ENCODE measurements at places on chromosomes 3 and 15.

- no peak for DNase-seq
These were observed 21.8 kb downstream of the CCDC32 start for GRCh38 chr15:40543082-40543481.

GRCh38 chr3:31531452-31531991 is 1.2 kb upstream of the STT3B start:
- no peak for DNase-seq

- no peak for DNase-seq
These were observed 120.8 kb upstream of the MCTP2 start for GRCh38 chr15:94110476-94111130.

GRCh38 chr3:142888099-142888480 is 793 bp downstream of the PCOLCE2 start:
- no peak for DNase-seq

- no peak for DNase-seq
These were observed 46.8 kb downstream of the GLB1 start for GRCh38 chr3:33050071-33050653.

DNA sequence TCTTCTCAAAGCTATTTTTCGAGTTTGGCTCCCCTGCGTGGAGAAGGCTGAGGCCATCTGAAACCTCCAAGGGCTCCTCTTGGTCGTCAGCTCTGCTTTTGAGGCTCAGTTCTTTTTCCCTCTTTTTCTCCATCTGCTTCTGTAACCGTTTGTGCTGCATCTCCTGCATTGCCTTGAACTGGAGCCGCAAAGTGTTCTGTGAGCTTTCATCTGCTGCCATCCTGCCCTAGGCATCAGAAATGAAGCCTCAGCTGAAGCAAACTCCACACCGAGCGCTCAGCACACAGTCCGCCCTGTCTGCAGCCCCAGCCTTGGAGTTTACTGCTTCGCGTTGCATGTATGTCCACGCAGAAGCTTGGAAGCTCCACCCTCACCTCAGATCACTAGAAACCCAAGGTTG is 14.9 kb downstream of the CCDC13 start:
- no peak for DNase-seq

DNA sequence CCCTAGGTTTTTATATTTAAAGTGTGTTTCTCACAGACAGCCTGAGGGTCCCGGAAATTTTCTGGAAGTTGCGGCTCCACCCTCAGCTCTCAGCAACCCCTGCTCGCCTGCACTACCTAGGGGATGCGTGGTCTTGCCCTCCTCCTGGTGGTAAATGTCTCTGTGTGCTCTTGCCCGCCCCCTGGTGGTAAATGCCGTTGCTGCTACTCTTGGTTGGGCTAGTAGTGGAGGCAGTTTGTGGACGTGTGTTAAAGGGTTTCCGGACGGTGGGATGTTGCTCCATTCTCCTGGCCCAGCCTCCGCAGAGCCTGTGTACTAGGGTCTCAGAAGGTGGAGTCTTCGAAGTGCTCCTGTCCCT is 27.4 kb downstream of the STOML1 start:
- DNase-seq = peak; percentile 44

DNA sequence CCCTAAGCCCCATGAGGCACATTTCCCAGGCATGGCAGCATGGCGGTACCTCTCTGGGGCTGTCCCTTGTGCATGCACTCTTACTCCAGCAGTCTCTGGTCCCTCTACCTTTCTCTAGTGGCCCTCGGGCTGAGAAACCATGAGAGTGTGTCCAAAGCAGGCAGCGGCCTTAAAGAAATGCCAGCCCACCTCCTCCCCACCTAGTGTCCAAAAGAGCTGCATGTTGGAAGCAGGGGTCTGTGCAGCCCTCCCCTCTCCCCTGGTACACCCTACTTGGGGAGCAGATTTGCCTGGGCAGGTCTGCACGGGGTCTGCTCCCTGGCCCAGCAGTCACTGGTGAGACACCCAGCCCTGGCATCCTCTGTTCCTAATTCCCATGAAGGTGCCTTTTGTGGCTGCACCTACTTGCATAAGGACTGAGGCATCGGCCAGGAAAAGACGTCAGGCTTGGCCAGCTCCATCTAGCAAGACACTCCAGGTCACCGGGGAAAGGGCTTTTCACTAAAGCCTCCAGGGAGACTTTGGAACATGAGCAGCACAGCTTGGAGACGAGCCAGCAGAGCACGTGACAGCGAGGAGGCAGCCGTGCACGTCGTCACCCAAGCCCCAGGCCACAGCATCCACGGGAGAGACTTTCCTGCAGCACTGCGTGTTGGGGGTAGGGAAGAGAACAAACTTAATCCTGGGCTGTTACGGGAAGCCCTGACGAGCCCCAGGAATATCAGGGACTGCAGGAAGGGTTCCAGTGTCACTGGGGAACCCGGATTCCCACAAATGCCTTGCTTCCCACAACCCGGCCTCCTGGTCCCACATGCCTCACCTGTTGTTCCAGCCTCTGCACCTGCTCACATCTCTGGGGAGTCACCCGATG is 38.8 kb downstream of the TM2D3 start:
- peak; percentile 24 for DNase-seq

DNA sequence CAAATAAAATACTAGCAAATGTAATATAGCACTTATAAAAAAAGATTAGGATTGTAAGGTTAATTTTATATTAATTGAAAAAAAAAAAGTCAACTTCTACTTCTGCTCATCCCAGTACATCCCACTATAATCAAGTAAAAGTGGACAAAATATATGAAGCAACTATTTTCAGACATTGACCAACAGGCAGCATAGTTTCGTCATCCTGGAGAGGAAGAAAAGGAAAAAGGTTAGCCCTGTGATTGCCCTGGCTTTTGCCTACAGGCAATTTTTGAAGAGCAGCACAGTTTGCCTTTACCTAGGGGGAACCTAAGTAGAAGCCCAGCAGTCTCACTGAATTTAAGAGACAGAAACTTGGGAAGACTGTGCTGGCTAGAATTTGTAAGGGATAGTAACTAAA is 52.2 kb upstream of the ACTC1 start:
- no peak for DNase-seq

GRCh38 chr3:129409541-129409940 is 18.9 kb downstream of the EFCAB12 start:
- no peak for DNase-seq

DNA sequence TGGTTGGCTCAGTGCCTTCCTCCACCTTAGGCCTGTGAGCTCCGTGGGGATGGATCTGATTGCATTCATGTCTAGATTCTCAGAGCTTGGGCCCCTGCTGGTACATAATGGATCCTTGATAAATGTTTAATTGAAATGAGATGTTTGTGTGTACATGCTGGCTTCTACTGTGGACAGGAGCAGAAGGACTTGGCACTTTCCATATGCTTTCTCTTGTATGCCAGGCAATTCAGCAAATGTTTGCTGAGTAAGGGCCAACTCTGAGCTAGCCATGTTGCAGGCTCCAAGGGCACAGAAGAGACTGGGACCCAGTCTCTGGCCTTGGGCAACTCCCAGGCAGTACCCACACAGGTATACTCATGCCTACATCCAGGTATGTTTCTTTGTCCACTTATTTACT is 67.0 kb downstream of the RAB11A start:
- peak; percentile 81 for DNase-seq

- DNase-seq = no peak
These were observed 47.0 kb upstream of the PPIB start for GRCh38 chr15:64209680-64210334.

DNA sequence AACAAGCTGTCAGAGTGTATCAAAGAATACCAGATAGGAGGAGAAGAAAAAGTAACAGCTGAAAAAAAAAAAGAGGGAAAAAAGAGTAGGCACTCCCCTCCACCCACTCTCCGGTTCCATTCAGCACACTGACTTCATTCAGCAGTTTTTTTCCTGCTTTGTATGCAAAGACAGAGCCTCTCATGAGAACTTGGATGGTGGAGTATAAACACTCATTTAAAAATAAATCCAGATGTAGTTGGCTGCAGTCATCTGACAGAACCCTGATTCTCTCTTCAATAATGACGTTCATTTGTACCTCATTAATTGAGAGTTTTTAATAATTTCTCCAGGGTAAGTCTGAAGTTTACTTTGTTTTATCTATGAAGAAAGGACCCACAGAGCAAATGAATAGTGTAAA is 81.0 kb downstream of the TMEM108 start:
- DNase-seq = no peak

DNA sequence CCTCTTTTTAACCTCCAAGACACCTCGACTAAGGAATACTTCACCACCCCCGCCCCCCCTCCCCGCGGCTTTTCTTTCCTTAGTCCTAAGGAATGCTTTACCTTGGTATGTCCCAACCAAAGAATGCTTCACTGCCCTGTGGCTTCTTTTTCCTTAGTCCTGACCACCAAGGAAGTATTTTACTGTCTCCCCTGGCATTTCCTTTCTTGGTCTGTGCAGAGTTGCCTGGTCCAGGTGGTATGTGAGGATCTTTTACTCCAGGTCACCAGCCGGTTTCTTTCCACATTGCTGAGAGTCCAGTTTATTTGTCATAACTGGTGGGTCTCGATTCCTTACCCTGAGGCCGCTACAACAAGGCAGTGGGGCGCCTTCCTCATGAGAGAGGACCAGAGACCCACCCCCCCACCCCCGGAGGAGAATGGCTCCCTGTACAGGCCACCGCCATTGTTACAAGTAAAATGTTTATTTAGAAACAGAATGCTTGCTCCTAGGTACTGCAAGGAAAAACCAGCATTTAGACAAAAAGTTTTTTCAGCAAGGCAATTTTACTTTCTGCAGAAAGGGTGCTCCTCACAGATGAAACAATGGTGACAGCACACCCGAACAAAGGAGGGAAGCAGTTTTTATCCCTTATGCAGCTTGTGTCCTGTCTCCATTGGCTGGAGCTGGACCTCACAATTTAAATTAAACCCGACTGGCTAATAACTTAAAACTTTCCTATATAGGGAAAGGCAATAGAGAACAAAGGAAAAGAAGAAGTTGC is 23.1 kb upstream of the MTHFS start:
- DNase-seq = no peak

- no peak for DNase-seq
These were observed 74.5 kb downstream of the VGLL4 start for GRCh38 chr3:11569156-11569741.

- no peak for DNase-seq
These were observed 8.0 kb downstream of the CEP152 start for GRCh38 chr15:48802867-48803266.

DNA sequence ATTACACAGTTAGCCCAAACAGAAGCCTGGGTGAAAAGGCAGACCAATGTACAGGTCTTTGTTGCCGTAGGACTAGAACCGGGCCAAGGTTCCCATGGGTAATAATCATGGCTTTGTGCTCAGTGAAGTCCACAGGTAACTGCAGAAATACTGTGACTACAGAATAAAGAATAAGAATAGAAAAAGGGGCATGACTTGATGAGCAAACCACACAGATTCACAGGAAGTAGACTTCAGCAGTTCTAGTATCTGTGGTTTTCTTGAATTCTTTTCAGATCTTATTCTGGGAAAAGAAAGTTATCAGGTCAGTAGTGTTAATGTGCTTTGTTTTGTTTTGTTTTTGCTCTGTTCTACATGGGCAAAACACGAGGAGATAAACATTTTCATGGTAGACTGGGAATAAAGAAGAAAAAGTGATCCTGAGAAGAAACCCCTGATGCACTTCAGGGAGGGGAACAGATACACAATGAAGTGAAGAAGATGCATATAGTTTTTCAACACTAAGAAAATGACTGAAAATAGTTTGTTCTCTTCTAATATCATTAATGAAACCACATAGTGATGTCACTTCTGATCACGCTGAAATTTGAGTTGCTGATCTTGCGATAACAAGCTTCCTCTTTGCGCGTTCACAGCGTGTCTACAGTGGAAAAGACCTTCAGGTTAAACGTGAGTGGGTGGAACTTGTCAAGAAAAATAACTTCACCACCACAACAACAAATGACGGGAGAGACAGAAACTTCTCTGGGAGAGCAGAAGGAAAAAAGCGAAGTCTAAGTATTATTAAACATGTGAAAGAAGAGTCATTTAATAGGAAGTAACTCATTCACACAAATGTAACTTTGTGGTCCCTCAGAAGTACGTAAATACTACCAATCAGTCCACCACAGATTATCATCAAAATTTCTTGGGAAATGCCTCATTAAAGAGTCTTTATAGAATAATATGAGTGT is 315.8 kb upstream of the SATB1 start:
- no peak for DNase-seq

DNA sequence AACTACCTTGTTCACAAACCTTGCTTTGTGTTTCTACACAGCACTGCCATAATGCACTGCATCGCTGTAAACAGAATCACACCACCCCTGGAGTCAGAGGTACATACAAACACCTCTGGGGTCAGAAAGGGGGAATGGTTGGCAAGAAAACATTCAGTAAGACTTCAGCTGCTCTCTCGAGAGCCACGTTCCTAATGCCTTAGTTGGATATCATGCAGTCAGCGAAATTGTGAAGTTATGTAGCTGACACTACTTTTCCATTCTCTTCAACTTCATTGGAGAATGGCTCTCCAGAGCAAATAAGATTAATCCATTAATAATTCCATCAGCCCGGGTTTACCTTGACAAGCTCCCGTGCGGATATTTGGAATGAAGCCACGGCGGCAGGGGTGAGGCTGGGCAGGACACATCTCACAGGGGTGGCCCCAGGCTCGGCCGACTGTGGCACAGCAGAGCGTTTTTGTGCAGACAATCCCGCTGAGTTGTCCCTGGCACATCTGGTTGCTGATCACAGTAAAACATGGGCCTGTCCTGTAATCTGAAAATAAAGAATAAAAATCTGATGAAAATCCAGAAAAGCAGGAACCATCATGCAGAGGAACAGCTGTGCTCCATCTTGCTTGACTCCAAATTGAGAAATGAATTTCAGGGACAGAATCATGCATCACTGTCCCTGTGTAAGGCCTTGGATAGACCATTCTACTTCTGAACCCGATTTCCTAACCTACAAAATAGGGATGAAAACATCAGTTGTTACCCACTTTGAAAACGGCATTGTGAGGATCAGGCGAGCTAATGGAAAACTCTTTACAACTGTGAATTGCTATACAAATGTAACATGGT is 108.0 kb downstream of the FBN1 start:
- no peak for DNase-seq

DNA sequence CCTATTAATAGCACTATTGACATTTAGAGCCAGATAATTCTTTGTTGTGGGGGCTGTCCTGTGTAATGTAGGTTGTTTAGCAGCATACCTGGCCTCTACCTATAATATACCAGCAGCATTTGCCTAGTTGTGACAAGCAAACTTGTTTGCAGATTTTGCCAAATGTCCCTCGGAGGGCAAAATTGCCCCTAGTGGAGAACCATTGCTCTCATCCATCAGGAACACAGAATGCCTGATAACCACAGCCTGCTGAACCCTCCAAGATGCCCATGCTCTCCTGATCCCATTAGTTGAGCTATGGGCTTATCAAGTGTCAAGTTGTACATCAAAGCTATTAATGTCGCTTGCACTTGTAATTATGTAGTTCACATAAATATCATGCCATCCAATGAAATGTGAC is 15.0 kb upstream of the KBTBD8 start:
- no peak for DNase-seq

- DNase-seq = no peak
These were observed 63.3 kb downstream of the RAD18 start for GRCh38 chr3:8899876-8900460.

GRCh38 chr3:81908561-81908960 is 147.1 kb upstream of the GBE1 start:
- DNase-seq = no peak

DNA sequence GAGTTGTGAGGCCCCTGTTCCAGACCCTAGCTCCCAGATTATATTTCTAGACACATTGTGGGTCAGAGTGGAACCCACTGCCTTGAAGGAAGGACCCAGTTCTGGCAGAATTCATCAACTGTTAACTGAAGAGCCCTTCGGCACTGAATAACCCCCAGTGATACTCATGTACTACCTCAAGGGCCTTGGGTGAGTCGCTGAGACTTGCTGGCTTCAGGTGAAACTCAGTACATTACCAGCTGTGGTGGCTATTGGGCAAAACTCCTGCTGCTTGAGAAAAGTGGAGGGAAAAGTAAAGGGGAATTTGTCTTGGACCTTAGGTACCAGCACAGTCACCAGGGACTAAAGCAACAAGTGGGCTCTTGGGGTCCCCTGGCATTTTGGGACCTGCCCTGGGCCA is 394.9 kb upstream of the EPHA3 start:
- DNase-seq = no peak

Data from cerebellum (tissue), 4 donors.